Colonic mucosa (tissue), 4 donors: ENCODE measurements at places on chromosomes 12 and 14. TPM values are rescaled to one million over a fixed set of nuclear protein-coding genes. Genes with fewer than 3 reads are reported as not detected.

Gene CFAP54
- total RNA-seq, result 0.32 TPM

Gene CFAP73
- total RNA-seq, result not detected

Gene LRP6
- total RNA-seq, result 37.9 TPM

Gene ANO2
- 1.1 TPM for total RNA-seq

Gene MNAT1
- 14.5 TPM for total RNA-seq

Gene CLMN
- 105 TPM for total RNA-seq

Gene ZCCHC8
- total RNA-seq, result 17.7 TPM

Gene TESPA1
- 1.6 TPM for total RNA-seq
